ENCODE measurements at places on chromosomes 3 and 15.

DNA sequence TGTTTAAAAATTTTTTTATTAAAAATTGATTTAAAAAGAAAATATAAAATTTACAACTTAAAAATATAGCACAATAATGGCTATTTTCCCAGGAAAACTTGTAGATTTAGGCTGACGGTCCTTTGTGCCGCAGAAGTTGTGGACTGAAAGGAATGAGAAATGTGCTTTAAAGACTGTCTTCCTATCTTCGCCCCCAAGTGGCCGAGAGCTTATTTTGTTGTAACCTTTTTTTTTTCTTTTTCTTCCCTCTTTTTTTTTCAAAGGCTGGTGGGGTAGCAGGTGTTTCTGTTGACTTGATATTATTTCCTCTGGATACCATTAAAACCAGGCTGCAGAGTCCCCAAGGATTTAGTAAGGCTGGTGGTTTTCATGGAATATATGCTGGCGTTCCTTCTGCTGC is 15.5 kb downstream of the SLC25A26 start:
- DNase-seq = no peak

- no peak for DNase-seq
Observed at GRCh38 chr3:111784001-111784400, 75.1 kb upstream of the PHLDB2 start.

DNA sequence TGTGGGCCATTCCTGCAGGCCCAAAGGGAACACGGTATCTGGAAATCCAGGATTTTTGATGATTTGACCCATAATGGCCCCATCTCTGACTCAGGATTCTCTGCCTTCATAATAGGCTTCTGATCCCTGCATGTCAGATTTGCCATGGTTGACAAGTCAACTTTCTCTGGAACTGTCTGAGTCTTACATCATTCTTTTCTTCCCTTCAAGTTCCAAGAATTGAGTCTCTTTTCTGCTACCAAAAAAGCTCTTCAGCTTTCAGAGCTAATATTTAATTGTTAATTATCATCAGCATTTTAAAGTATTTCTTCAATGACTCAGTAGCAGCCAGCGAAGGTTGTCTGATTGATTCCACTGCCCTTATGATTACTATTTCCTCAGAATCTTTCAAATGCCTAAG is 244.4 kb upstream of the COL8A1 start:
- no peak for DNase-seq

DNA sequence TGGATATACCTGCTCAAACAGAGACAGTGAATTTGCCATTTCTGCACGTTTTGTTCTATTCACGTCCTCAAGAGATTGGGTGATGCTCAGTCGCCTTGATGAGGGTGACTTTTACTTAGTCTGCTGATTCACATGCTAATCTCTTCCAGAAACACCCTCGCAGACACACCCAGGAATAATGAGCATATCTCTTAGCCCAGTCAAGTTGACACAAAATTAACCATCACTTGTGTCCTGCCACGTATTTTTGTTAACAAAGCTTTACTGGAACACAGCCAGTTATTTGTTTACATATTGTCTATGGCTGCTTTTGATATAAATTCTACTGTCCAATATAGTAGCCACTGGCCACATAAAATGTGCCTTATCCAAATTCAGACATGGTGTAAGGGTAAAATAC is 218.3 kb downstream of the FHIT start:
- no peak for DNase-seq

DNA sequence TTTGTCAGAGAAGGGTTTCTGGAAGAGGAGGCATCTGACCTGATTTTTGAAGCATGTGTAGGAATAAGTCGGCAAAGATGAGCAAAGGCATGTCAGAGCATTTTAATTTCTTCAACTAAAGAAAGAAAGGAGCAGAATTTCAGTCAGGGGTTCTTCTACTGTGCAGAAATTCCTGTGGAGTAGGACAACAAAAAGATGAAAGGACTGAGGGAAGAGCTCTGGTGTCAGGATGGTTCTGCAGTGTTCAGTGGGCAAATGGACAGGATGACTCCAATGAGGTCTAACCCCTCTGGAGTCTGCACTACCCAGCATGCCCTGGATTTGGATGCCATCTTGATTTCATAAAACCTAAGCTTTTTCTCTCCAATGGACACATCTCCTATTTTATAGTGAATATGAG is 47.7 kb upstream of the SIAH2 start:
- DNase-seq = no peak

DNA sequence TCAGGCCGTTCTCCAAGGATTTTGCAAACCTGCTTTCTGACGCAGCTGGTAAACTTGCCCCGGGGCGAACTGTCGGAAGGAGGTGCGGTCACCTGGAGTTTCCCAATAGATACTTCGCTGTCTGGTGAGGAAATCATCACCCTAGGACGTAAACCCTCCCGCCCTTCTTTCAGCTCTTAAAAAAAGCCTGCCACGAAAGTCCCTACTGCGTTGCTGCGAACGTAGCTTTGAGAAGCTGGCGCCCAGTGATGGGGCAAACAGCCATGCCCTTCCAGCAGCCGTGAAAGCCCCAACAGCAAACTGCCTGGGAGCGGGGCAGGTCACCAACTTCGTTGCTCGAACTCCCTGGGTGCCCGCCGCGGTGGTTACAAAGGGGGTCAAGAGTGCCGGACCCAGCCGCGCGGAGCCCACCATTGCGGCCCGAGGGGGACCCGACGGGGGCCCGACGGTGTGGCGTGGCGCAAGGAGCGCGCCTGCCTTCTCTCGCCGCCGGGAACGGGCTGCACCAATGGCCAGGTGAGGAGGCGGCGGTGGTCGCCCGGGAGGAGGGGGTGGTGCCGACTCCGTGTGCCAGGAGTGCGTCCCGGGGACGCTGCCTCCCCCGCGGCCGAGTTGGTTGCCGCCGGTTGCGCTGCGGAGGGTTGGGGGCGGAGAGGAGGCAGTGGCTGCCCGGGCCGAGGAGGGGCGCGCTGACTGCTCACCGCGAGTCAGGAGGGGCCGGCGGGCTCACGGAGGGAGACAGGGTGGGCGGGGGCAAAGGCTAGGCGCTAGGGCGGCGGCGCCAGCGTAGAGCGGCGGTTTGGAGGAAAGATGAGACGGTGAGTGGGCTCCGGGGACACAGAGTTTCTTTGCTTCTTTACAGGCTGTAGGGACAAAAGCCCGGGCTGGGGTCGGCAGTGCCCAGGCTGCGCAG is at the start of gene PHLDB2:
PHLDB2 (plus strand) TSS at position 205 of the 913 bp plus-strand sequence. CDS start 24,813 bp downstream, outside the sequence.
- no peak for DNase-seq

GRCh38 chr3:96071097-96071496 is 743.3 kb upstream of the EPHA6 start:
- DNase-seq = no peak

- peak; percentile 56 for DNase-seq
Observed at GRCh38 chr15:71011503-71012155, 103.6 kb upstream of the THSD4 start.

GRCh38 chr15:50624616-50625168 is 61.9 kb downstream of the TRPM7 start:
- DNase-seq = no peak

GRCh38 chr3:39550354-39551051 is 83.0 kb downstream of the MOBP start:
- DNase-seq = no peak

DNA sequence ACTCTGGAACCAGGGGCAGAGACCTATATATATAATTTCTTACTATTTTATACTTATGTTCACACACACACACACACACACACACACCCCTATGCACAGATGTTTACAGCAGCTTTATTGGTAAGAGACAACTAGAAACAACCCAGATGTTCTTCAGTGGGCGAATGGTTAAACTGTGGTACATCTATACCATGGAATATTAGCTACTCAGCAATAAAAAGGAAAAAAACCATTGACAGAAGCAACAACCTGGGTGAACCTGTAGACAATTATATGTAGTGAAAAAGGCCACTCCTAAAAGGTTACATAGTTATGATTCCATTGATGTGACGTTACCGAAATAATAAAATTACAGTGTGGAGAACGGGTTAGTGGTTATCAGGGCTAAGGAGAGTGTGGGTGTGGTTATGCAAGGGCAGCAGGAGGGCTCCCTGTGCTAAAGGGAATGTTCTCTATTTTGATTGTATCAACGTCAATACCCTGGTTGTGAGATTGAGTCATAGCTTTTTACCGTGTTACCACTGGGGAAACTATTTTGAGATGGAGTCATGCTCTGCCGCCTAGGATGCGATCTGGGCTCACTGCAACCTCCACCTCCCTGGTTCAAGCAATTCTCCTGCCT is 85.5 kb downstream of the FLNB start:
- DNase-seq = peak; percentile 61

DNA sequence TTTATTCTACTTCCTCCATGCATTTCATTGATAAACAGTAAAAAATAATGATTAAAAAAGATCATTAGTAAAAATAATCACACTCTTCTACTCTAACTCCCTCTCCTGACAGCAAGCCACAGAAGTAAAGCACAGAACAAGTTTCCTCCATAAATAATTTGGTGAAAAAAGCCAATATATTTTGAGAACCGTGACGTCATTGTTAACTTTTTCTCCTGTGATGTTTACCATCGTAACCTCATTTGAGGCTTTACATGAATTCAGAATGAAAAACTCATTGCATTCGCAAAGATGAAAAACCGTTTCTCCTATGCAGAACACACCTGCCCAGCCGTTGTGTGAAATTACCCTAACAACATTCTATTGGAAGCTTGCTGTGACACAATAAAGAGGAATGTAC is 120.7 kb downstream of the NSUN3 start:
- no peak for DNase-seq

DNA sequence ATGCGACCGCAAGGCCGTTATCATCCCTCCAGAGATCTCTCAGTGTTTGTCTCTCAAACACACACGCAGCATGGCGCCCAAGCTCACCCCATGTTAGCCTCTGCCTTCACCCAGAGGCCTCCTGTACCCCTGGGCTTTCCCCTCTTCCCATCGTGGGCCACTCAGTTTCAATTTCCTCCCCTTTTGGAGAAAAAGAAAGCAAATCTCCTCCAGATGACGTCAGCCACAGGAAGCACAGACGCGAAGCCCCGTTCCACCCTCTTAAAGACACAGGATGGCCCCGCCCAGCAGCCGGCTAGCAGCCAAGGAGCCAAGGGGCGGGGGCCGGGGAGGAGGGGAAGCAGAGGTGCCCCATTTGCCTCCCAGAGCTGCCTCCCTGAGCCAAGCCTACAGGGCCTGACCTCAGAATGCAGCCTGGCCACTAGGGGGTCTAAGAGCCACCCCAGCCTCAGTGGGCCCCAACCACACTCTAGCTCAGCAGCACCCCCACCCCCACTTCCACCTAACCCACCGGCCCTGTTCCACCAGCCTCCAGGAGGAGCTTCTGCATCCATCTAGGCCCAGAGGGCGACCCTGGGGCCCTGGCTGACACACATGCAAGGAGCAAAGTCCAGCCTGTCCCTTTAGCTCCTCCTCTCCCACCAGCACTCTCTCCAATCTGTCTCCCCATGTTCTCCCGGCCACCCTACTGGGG is 26.5 kb downstream of the ATRIP start:
- peak; percentile 90 for DNase-seq

GRCh38 chr3:79018265-79018664 is 749.5 kb downstream of the ROBO1 start:
- no peak for DNase-seq

GRCh38 chr3:141661229-141662196 is 76.6 kb upstream of the RNF7 start:
- DNase-seq = no peak

DNA sequence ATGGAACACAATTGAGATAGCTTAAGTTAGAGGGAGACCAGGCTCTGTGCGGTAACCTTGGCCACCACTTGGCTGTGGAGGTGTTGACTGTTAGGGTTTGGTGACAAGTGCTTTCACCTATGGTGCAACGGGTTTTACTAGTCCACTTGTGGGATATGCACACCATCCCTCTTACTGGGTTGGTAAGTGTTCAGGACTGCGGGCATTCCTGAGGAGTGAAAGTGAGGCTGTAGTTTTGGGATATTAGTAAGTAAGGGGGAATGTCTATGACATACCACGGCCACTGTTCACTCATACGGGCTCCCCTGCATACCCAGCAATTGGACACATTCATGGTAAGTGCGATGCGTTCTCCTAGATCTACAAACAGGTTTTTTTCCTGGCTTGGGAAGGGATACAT is 8.0 kb upstream of the RAD54L2 start:
- DNase-seq = peak; percentile 31

- no peak for DNase-seq
Observed at GRCh38 chr3:61724801-61725200, 163.4 kb downstream of the PTPRG start.

- no peak for DNase-seq
Observed at GRCh38 chr3:50317300-50317699, 5.2 kb downstream of the HYAL2 start.

DNA sequence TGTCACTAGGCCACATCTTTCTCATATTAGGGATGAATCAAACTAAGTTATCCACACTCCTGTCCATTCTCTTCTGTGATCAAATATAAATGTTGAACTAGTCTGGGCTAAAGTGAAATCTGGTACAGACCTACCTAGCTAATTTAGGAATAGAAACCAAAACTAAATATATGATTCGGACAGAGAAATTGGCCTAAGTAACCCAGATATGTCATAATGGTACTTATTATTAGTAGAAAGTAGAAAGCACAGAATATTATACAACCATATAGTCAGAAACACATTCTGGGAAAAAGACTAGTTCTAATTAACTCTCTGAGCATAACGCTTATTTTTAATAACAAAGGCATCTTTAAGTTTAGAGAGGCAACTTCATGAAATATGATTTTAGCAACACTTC is 389.0 kb downstream of the LSAMP start:
- DNase-seq = no peak

GRCh38 chr3:71311661-71312046 is 271.9 kb downstream of the FOXP1 start:
- DNase-seq = no peak

- DNase-seq = no peak
Observed at GRCh38 chr3:146375219-146375618, 94.1 kb downstream of the PLSCR2 start.

DNA sequence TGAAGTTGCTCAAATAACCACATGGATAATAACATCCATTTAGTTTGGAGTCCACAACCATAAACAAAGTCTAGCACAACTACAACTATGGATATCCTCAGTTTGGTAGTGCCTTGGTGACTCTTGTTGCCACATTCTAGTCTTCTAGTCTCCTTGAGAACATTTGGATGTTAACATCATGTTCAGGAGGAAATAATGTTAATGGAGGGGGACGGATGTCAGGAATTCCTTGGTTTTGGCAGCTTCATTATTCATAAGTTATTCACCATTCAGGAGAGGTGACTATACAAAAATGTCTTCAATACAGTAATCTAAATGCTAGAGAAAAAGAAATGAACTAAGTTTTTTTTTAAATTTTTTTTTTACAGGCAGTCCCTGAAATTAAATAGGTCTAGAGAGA is 26.4 kb upstream of the GABPB1 start:
- no peak for DNase-seq

DNA sequence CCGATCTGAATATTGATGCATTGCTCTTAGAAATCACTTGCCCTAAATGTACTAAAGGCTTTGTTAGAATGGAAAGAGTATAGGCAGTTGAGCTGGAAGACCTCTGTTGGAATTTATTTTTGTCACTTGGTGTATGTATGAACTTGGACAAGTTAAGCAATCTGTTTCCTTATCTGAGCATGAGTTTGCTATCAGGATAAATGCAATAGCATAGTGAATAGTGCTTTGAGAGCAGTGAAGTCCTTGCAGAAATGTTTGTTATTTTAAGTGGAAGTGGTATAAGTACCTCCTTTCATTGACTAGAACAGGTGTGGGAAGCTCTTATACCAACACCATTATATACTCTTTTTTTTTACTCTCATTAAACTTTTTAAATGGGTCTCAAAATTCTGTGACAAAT is 146.4 kb upstream of the ONECUT1 start:
- no peak for DNase-seq

GRCh38 chr3:71070497-71071463 is 512.7 kb downstream of the FOXP1 start:
- no peak for DNase-seq

Measured in HS-27A (cell line).